Stimulated activated CD8-positive, alpha-beta memory T cell treated with anti-CD3 and anti-CD28 coated beads, Interleukin-7, amount 100 ng/mL, for 1 hour (primary cell): ENCODE measurements at places on chromosomes 5 and 9.
A peak's percentile ranks its signal among the peaks of the same experiment; 100 is the strongest.

- DNase-seq: no peak
Observed at GRCh38 chr5:158267228-158267627, 408.3 kb upstream of the CLINT1 start.

- DNase-seq: no peak
Observed at GRCh38 chr5:180642779-180643178, 6.6 kb downstream of the FLT4 start.

DNA sequence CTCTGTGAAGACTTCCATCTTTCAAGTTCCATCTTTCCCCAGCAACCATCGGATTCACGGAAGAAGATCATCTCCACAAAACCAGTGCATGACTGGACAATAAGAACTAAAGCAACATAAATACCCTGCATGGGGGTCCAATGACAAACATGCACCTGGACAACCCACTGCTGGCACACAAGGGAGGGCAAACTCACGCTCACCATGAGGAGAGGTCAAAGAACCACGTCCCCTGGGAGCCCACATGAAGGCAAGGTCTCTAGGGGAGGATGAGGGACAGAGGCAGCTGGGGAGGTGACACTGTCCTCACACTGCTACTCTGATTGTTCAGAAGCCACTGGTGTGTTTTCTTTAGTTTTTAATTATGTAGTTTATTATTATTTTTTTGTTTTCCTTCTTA, 190.8 kb downstream of the MED10 start:
- DNase-seq: no peak

DNA sequence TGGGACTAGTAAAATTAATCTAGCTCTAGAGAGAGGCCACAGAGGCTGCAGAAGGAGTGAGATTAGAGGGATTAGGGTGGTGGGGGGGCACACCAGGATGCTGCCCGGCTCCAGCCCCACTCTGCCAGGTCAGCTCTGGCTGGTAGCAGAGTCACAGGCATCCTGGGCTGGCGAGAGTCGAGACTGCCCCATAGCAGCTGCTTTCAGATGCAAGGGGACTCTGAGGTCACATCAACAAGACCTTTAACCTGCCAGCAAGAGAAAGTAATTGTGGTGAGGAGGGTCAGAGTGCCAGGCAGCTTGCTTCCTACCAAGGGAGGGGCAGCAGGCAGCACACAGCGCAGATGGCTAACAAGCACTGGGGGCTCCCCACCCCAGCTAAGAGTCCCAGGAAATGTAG, 7.5 kb downstream of the EPB41L4B start:
- no peak for DNase-seq

DNA sequence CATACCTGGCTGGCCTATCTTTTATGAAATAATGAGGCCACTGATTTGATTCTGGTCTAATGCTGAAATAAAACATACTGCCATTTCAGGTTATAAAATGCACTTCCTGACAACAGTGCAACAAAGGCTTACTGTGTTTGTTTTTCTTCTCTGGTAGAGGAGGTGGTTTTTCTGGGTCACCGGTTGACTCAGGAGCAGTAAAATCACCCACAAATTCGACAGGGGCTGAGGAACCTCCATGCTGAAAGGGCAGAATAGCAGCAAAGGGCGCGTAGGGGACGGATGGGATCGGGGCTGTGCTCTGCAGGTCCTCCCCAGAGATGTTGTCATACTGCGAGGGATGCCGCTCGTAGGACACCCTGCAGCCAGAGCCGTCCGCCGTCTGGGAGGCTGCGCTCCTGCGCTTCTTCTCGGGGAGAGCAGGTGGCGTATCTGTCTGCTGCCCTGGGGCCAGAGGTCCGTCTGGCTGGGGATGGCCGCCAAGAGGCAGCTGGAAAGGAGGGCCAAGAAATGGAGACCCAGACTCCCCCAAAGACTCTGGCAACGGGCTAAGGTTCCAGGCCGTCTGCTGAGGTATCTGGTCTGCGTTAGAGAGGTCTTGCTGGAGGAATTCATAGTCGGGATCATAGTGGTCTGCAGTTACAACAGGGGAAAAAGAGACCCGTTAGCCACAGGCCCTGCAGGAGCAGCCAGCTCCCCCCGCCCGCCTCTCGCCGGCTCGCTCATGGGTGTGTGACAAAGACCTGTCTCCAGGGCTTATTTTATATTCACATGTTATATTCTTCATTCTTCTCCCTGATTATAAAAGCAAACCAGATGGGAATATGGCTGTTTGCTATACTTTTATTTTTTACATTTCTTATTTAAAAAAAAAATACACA, 80.7 kb downstream of the PRRT1B start:
- no peak for DNase-seq

- no peak for DNase-seq
Observed at GRCh38 chr5:38925154-38925925, 79.5 kb downstream of the OSMR start.

GRCh38 chr5:89951876-89952275, 457.7 kb downstream of the CETN3 start:
- no peak for DNase-seq

DNA sequence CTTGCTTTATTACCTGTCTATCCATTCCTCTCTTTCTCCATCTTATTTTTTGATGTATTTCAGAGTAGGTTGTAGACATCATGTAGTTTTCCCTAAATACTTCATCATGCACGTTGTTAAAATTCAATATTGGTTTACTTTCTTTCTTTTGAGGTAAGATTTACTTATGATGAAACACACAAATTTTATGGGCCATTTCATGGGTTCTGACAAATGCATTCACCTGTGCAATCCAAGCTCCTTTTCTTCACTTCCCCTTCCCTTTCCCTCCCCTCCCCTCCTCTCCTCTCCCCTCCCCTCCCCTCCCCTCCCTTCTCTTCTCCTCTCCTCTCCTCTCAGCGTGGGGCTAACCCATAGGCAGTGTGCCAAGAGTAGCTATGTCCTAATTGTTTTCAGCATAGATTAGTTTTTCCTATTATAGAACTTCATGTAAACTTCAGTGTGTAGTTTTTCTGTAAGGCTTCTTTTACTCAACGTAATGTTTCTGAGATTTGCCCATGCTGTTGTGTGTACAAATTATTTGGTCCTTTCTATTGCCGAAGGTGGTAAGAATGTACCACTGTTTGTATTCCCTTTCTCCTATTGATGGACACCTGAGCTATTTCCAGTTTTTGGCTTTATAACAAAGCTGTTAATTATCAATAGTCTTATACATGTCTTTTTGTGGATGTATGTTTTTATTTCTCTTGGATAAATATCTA, 92.9 kb upstream of the CLINT1 start:
- no peak for DNase-seq

GRCh38 chr5:124021776-124022175, 509.8 kb downstream of the CSNK1G3 start:
- DNase-seq: no peak

DNA sequence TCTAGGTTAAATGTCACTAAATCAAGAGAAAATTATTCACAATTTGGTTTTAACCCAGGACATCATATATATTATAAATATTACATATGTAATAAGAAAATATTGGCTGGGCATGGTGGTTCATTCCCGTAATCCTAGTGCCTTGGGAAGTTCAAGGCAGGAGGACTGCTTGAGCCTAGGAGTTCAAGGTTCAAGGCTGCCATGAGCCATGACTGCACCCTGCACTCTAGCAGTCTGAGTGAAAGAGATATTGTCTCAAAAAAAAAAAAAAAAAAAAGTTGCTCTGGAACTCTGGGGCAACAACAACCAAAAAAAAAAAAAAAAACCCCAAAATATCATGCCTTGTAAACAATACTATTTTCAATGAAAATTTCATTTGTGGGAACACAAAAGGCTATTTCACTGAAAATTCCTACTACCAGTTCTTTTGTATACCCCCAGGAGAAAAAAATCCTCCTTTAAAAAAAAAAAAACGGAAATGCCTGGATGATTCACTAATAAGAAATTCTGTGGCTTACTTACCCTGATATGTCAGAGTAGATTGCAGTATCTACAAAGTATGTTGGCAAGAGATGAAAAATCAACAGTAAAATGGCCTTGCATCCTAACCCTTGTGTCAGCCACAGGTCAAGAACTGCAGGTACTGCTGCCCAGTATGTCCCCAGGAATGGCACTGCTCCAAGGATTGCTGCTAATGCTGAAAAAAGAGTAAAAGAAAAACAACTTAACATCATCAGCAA, 22.6 kb upstream of the CTNNAL1 start:
- no peak for DNase-seq

GRCh38 chr9:109186857-109187520, 19.9 kb upstream of the FRRS1L start:
- no peak for DNase-seq

DNA sequence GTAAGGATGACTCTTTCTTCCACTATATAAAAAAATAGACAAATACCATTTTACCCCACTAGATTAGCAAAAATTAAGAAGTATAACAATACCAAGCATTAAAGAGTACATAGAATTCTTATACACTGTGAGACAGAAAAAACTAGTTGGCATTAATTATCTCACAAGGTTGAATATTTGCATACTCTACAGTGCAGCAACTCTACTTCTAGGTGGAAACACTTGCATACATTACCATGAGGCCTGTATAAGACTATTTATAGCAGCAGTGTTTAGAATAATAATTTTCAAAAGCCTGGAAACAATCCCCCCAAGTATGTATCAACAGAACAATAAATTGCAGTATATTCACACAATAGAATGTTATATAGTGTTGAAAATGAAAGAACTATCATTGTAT, 19.0 kb upstream of the PURA start:
- no peak for DNase-seq

DNA sequence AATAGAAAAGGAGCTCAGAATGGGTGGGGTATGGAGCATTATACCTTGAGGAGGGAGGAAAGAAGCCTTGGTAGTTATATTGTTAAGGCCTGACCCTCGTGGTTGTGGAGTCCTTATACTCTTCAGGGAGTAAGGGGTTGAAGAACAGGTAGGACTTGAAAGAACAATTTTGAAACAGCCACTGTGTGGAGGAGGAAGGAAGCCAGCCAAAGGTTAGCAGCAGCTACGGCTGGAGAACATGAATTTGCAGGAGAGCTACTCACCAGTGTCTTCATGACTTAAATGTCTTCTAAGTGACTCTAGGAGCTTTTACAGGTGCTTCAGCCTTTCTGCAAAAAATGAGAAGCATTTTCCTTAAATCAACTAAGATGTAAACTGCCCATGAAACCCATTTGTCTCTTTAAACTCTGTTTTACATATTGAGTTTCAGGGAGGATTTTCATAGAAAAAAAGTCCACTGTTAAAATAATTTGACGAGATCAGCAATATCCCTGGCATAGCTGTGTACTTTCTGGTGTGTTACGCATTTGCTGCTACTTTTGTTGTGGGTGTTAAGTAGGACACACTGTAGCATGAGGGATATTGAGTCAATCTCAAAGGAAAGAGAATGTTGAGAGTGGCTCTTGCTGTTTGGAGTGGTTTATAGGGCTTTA, 110.6 kb upstream of the ELL2 start:
- no peak for DNase-seq

GRCh38 chr9:33719581-33720374, 75.6 kb upstream of the PRSS3 start:
- peak; percentile 12 for DNase-seq

GRCh38 chr9:33272061-33272460, 7.2 kb downstream of the CHMP5 start:
- DNase-seq: no peak

GRCh38 chr9:109940561-109940960, 160.6 kb downstream of the PALM2AKAP2 start:
- DNase-seq: no peak

GRCh38 chr5:104793755-104794080, 1231.1 kb upstream of the NUDT12 start:
- DNase-seq: no peak

- DNase-seq: no peak
Observed at GRCh38 chr5:78811121-78811817, 162.7 kb upstream of the LHFPL2 start.

DNA sequence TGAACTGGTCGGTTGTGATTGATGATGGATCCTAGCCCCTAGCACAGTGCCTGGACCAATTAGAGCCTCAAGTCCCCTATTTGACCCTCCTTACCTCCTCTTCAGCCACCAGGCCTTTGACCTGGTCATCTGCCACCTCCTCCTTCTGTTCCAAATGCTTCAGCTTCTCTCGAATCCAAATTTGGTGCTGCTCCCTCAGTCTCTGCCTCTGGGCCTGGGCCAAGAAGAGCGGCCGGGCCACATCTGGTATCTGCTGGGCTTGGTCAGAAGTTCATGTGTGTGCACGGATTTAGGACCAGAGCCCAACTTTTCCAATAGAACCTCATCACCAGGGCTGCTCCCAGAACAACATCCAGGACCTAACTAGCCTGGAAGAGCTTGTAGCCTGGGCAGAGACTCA, 6.5 kb downstream of the SLC35A4 start:
- no peak for DNase-seq
